Nucleus accumbens (tissue), 56 donors: ENCODE measurements at places on chromosomes 11 and 22.
A peak's percentile ranks its signal among the peaks of the same experiment; 100 is the strongest.

- DNase-seq, result no peak
Measured at GRCh38 chr11:31656051-31656450, 146.5 kb downstream of the ELP4 start.

- DNase-seq, result no peak
Measured at GRCh38 chr11:133360860-133361688, 171.2 kb downstream of the OPCML start.

DNA sequence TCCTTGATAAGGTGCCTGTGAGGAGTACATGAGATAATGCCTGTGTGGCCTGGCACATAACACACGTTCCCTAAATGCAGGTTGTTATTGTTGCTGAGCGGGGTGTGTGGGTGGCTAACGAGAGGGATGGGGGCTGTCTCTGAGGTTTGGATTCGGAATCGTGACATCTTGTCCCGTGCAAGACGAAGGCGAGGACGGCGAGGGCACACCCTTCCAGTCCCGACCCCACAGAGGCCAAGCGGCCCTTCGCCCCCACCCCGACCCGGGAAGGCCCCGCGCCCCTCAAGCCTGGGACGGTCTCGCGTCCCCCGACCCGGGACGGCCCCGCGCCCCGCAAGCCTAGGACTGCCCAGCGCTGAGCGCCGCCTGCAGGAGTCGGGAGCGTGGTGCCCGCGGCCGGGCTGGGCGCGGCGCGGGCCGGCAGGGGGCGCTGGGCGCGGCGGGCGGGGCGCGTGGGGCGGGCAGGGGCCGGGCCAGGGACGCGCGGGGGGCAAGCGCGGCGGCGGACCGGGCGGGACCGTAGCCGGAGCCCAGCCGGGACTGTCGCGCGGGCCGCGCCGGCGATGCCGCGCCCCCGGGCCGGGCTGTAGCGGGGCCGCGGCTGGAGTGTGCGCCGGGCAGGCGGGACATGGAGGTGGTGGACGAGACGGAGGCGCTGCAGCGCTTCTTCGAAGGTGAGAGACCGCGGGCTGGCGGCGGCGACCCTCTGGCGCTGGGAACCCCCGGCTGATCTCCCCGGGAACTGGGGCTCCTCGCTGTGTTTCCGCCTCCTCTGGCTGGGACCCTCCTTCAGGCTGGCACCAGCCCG, at the start of gene MYRF:
TSS of gene MYRF (plus strand) at position 520 of the 808 bp plus-strand sequence. CDS start at position 629, 109 bp downstream.
- no peak for DNase-seq

GRCh38 chr11:128964463-128964930, 21.8 kb upstream of the TP53AIP1 start:
- DNase-seq, result no peak

DNA sequence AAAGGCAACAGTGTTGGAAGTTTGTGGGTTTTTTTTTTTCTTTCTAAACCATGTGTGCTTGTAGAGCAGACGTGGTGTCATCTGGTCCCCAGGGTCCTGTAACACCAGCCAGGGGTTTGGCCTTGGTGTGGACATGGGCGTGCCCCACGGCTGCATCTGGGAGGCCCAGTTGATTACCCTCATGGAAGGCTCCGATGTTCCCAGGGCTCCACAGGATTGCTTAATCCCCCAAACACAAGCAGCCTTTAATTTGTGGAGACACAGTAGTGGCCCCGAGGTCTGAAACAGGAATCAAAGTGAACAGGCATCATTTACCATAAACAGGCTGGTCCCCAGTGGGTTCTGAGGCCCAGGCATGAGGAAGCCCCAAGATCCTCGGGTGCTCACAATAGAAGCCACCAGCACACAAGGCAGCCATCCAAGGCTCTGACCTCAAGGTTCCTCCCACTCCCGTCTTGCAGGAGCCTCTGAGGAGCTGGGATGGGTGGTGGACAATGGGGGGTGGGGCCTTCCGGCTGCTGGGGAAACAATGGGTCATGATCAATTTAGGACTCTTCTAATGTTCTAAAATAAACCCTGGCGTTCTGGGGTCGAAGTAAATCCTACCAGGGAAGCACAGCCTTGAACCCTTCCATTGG, 115.0 kb upstream of the CD82 start:
- DNase-seq, result no peak

DNA sequence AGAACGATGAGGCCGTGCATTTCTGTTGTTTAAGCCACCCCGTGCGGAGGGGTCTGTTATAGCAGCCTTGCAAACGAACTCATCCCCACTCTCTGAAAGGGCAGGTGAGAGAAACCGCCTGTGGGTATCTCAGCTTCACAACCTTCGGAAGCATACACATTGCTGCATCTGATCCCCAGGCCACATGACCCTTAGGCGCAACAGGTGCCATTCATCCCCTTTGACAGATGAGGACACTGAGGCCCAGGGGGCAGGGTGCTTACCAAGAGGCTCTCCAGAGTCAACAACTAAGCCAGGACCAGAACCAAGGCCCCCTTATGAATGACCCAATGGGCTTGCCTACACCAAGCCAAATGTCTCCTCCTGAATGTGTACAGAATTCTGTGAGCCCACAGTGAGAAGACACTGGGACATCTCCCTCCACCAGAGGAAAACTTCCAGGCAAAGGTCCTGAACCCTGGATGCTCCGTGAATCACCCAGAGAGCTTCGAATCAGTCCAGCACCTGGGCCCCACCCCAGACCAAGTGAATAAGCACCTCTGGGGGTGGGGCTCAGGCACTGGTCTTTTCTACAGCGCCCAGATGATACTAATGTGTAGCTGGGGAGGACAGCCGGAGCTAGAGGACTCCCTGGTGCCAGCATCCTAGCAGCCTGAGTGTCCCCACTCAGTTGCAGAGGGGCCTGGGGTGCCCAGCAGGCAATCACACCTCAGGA, 83.2 kb downstream of the BUD13 start:
- DNase-seq, result no peak

DNA sequence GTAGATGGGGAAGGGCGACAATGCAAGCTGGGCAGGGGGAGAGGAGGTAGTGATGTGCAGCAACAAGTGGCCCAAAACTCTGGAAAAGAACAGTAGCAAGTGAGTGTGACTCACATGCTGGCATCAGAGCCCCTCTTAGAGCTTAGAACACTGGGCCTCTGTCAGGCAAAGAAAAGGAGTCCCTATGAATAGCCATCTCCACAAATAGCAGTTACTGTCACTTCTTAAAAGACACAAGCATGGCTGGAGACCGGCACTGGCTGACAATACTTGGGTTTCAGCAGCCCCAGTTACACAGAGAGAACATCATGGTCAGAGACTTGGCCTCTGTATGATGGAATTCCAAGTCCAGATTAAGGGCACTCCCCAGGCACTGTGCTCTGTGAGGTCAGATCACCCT, 58.2 kb downstream of the PRCP start:
- peak; percentile 79 for DNase-seq

- no peak for DNase-seq
Measured at GRCh38 chr11:7046474-7047175, 26.3 kb downstream of the NLRP14 start.
